ENCODE measurements at places on chromosomes 11 and 22.

GRCh38 chr22:44047891-44048301, 23.8 kb downstream of the PARVB start:
- DNase-seq, result no peak

DNA sequence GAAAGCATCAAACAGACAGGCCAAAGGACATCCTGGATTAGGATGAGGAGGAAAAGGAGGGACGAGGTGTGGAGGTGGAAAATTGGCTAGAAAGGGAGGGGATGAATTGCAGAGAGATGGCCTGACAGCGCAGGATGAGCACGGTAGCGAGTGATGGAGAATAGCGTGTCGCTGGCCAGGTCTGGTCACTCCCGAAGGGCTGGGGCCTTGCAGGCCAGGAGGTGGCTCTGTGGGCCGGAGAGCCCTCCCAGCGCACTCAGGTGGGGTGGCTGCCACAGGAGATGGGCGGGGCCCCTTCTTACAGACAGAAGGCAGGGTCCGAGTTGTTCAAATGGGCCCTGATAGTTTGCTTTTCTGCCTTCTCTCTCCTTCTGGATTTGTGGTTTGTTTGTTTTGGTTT, 37.1 kb upstream of the THY1 start:
- DNase-seq, result no peak

- no peak for DNase-seq
These were observed 1375.9 kb upstream of the RAG2 start for GRCh38 chr11:37973941-37974340.

DNA sequence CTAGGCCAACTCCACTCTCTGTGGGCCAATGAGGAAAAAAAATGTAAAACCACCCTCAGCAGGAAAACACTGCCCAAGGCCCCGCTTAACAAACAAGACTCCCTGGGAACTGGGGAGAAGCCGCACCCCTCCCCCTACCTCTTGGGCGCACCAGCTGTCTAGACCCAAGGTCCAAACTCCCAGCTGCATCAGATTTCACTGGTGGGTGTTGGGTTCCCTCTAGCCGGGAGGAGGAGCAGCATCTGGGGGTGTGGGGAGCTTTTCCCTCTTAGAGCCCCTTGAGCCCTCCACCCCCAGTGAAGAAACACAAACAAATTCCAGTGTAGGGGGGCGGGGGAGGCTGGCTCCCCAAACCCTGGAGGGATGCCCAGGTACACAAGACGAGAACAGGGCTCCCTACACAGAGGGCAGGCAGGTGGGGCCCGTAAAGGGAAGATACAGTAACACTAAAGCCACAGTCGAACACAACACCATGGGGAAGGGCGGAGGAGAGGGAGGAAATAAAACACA, 64.9 kb downstream of the NECTIN1 start:
- DNase-seq, result no peak

DNA sequence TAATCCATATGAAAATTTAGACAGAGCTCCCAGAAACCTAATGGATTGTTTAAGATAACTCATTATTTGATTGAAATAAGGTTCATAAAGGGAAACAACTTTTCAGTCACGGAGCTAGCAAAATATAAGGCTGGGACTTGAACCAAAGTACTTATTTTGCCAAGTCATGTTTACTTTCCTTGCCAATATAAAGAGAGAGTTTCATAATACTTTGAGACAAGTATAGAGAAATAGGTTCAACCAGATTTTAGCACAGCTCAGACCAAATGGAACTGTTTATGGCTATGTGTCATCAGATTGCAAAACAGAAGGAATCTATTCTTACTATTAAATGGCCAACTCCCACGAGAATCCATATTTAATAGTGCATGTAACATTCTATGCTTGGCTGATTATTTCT, 1517.5 kb upstream of the TENM4 start:
- DNase-seq, result no peak

- no peak for DNase-seq
These were observed 21.1 kb upstream of the UPK3A start for GRCh38 chr22:45263463-45264269.

- DNase-seq, result no peak
These were observed 6.2 kb downstream of the PTPN5 start for GRCh38 chr11:18785411-18785810.

GRCh38 chr22:28883657-28883916, 215 bp downstream of the ZNRF3 start:
- no peak for DNase-seq

- DNase-seq, result no peak
These were observed 2.3 kb upstream of the CLPB start for GRCh38 chr11:72436661-72437060.
